ENCODE measurements at places on chromosomes 16 and 17.

DNA sequence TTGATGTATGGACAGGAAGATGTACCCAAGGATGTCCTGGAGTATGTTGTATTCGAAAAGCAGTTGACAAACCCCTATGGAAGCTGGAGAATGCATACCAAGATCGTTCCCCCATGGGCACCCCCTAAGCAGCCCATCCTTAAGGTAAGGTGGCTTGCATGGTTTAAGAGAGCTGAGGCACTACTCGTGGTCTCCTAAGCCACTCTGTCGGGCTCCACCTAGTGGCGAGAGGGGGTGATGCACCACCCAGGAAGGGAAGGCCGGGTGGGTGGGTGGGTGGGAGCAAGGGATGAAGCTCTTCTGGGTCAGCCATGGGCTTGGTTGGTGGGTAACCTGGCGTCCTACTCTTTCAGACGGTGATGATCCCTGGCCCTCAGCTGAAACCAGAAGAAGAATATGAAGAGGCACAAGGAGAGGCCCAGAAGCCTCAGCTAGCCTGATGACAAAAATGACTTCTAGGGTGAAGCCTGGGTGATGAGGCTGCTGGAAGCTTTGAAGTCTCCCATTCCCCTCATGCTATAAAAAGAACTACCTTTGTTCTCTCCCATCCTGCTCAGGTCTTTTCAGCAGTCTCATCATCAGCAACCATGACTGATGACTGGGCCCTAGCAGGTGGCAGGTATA is 21.5 kb downstream of the GPR179 start:
- H3K27ac ChIP-seq = no peak overlapping the region
- DNase-seq = peak; percentile 74
- H3K4me1 ChIP-seq = peaks cover 3% of the 10 kb centered on the region
- no peaks in the 10 kb centered on the region for H3K27me3 ChIP-seq
- H3K36me3 ChIP-seq = peaks cover 35% of the 10 kb centered on the region

DNA sequence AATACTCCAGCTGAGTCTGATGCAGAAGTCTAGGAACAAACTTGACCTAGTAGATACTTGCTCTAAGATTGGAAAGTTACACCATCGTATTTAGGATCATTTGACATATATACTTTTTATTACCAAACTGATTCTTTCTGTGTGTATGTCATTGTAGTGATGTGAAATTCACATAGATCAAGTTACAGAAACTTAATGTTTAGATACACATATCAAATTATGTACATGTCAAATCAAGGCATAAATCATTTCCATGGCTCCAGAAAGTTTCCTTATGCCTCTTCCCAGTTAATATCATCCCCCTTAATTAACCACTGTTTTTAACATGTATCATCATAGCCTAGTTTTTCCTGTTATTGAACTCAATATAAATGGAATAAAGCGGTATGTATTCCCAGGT is 292.0 kb upstream of the CDH11 start:
- H3K36me3 ChIP-seq = no peaks in the 10 kb centered on the region
- no peak overlapping the region for H3K4me3 ChIP-seq
- H3K27ac ChIP-seq = no peak overlapping the region
- H3K4me1 ChIP-seq = no peaks in the 10 kb centered on the region

- no peaks in the 10 kb centered on the region for H3K27me3 ChIP-seq
- no peak overlapping the region for H3K4me3 ChIP-seq
- peaks cover 3% of the 10 kb centered on the region for H3K4me1 ChIP-seq
- no peak for DNase-seq
- no peak overlapping the region for H3K27ac ChIP-seq
These were observed 149.2 kb upstream of the TBX2 start for GRCh38 chr17:61250335-61250890.

DNA sequence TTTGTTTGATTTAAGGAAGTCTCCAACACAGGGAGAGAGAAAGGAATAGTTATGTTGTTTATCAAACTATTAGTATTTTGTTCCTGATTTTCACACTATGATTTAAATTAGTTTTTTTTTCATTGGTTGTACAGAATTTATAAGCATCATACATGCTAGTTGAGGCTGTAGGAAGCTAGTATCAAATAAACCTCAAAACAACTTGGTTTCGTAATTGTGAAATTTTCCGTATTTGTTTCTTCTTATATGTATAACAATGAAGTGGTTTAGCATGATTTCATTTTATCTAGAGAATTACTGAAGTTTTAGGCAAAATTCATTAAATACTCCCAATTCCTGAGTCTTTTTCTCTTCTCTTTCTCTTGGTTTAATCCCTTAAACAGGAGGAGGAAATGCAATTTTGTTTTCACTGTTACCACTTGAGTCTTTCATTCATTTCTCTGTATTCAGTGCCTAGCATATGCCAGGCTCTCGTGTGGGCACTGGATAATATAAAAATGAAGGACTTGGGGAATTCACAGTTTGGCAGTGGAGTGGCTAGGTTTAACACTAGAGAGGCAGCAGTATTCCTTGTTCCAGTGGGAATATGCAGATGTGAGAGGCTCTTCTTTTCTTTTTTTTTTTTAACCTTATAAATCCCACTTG is 1.8 kb downstream of the CYLD start:
- H3K27ac ChIP-seq = no peak overlapping the region
- no peak for DNase-seq
- no peaks in the 10 kb centered on the region for H3K27me3 ChIP-seq

GRCh38 chr17:81132197-81132540 is 33.1 kb upstream of the PVALEF start:
- no peak overlapping the region for H3K4me3 ChIP-seq
- H3K27ac ChIP-seq = no peak overlapping the region
- no peaks in the 10 kb centered on the region for H3K36me3 ChIP-seq
- no peaks in the 10 kb centered on the region for H3K4me1 ChIP-seq

DNA sequence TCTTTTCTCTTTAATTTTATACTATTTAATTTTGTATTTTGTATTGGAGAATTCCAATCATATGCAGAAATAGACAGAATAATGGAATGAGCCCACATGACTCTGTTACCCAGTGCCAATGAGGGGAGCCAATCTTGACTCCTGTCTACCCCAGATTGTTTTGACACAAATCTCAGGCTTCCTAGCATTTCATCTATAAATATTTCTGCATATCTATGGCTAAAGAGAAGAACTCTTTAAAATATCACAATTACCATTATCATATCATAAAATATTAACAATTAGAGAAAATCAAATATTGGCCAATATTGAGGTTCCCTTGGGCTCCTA is 23.7 kb downstream of the ATP2C2 start:
- H3K36me3 ChIP-seq = no peaks in the 10 kb centered on the region
- H3K4me1 ChIP-seq = no peaks in the 10 kb centered on the region
- no peaks in the 10 kb centered on the region for H3K27me3 ChIP-seq
- DNase-seq = no peak
- no peak overlapping the region for H3K27ac ChIP-seq

DNA sequence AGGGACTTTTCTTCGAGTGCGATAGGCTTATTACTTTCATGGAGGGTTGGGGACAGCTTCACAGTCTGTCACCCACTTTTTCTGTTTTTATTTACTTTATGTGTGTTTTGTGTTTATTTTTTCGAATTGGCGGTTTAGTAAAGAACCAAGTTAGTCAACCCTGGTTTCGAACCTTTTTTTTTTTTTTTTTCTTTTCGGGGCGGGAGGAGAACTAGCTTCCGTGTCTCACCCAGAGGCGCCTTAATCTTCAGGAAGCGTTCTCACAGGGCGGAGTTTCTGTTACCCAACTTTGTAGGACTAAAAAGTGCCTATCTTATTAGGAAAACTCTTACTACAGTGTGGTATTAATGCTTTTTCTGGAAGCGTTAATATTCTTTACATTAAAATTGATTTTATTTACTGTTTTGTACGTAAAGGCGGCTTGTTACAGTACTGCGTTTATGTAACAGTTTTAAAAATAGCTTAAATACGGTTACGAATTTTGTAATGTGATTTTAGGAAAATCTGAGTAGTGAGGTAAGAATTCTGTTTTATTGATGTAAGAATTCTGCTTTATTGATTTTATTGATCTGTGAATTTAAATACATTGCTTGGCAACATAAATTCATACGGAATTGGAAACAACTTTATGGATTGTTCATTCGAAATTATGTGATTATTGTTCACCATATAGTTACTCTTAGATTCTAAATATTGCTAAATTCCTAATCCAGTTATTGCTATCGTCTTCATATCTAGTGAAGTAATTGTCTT is 885 bp downstream of the ZNF207 start:
- no peaks in the 10 kb centered on the region for H3K27me3 ChIP-seq
- no peak for DNase-seq
- no peaks in the 10 kb centered on the region for H3K4me1 ChIP-seq
- H3K4me3 ChIP-seq = peak overlapping the region; percentile 99
- peaks cover 55% of the 10 kb centered on the region for H3K36me3 ChIP-seq
- peak overlapping the region; percentile 93 for H3K27ac ChIP-seq

DNA sequence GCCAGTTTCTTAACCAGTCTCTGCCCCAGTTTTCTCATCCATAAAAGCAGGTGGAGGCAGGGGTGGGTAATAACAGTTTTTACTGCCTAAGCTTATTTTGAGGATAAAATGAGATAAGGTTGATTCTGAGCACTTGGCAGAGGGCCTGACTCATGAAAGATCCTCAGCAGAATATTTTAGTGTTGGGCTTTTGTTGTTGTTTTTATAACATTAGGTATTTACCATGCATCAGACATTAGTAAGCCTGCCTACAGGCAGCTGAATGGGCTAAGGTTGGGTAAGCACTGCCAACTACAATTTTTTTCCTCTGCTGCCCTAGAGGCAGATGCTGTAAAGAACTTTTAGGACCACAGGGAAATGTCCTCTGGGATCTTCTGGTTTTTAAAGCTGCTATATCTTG is 43.1 kb downstream of the SCNN1G start:
- no peaks in the 10 kb centered on the region for H3K36me3 ChIP-seq
- no peak overlapping the region for H3K4me3 ChIP-seq
- H3K4me1 ChIP-seq = peaks cover 6% of the 10 kb centered on the region
- no peaks in the 10 kb centered on the region for H3K27me3 ChIP-seq
- DNase-seq = no peak

- H3K27ac ChIP-seq = no peak overlapping the region
- DNase-seq = no peak
- H3K27me3 ChIP-seq = no peaks in the 10 kb centered on the region
- no peak overlapping the region for H3K4me3 ChIP-seq
- H3K36me3 ChIP-seq = peaks cover 4% of the 10 kb centered on the region
These were observed 30.2 kb downstream of the SPHK1 start for GRCh38 chr17:76414334-76415295.

- no peaks in the 10 kb centered on the region for H3K27me3 ChIP-seq
- DNase-seq = no peak
- no peak overlapping the region for H3K27ac ChIP-seq
- 0 out of 2 replicates have a peak, but pooled peaks cover 2% of the 10 kb centered on the region for H3K4me1 ChIP-seq
- H3K4me3 ChIP-seq = no peak overlapping the region
These were observed 10.0 kb upstream of the PECAM1 start for GRCh38 chr17:64400642-64401041.

DNA sequence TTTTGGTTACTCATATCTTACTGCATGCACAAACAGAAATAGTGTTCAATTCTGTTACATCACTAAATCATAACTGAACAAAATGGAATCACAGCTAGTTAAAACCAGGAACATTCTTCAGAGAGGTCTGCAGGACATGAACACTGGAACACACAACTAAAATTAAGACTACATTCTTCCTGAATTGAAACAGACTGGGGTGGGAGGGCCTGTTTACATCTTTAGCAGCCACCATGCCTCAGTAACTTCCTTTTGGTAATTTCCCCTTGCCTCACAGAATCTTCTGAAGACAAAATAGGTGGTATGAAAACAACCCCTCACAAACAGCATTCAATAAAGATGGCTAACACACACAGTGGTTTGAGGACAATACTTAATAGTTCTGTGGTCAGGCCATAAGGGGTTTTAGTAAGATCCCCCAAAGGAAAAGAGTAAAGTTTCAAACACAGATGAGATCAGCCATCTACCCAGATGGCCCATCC is 6.5 kb downstream of the MARF1 start:
- DNase-seq = no peak
- no peak overlapping the region for H3K4me3 ChIP-seq
- H3K27ac ChIP-seq = no peak overlapping the region
- no peaks in the 10 kb centered on the region for H3K27me3 ChIP-seq
- peaks cover 69% of the 10 kb centered on the region for H3K36me3 ChIP-seq

- H3K27ac ChIP-seq = peak overlapping the region; percentile 90
- no peaks in the 10 kb centered on the region for H3K36me3 ChIP-seq
- H3K4me1 ChIP-seq = no peaks in the 10 kb centered on the region
- H3K4me3 ChIP-seq = no peak overlapping the region
- H3K27me3 ChIP-seq = no peaks in the 10 kb centered on the region
These were observed 1.2 kb upstream of the RFFL start for GRCh38 chr17:35064516-35065215.

GRCh38 chr17:63446753-63447470 is 806 bp upstream of the CYB561 start:
- H3K36me3 ChIP-seq = 0 out of 2 replicates have a peak, but pooled peaks cover 4% of the 10 kb centered on the region
- H3K27me3 ChIP-seq = no peaks in the 10 kb centered on the region
- peaks cover 2% of the 10 kb centered on the region for H3K4me1 ChIP-seq
- DNase-seq = peak; percentile 83
- no peak overlapping the region for H3K27ac ChIP-seq

DNA sequence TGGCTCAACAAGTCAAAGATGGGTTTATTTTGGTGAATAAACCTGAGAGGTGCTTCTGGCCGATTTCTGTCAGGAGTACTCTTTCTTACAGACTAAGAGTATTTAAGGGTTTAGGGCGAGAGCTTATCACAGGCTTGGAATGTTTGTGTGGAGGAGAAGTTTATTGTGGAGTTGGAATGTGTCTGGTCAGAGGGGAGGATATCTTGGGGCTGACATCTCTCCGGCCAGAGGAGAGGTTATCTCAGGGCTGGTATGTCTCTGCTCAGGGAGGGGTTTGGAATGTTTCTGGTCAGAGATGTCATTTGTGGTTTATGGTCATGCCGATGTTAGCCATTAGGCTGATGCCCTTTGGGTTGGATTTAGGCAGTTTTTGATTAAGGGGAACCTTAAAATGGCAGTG is 236.4 kb upstream of the EEF2KMT start:
- DNase-seq = no peak
- peaks cover 17% of the 10 kb centered on the region for H3K36me3 ChIP-seq
- no peak overlapping the region for H3K27ac ChIP-seq
- no peaks in the 10 kb centered on the region for H3K4me1 ChIP-seq
